Right ventricle myocardium superior (tissue), 1 donor: ENCODE measurements at places on chromosomes 5 and 9. TPM values are rescaled to one million over a fixed set of nuclear protein-coding genes. Genes with fewer than 3 reads are reported as not detected.

DNA sequence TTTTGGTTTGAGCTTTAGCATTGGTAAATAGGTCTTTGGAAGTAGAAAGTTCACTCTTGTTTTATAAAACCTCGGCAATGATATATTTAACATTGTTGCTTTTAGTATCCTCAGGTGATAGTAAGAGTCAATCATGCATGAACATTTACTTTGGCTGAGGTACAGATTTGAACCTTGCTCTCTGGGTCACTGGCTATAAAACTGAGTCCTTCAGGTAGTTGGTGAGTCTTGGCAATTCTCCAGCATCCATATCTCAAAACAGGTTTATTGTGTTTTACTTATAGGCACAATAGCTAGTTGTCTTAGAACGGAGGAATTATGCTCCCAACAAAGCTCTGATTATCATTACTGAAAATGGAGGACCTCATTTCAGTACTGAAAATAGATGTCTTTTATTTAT lies 75.1 kb downstream of the MAT2B start:
- no peak for DNase-seq

- peak; percentile 50 for DNase-seq
These were observed 1.1 kb upstream of the MAT2B start for GRCh38 chr5:163504079-163504931.

- DNase-seq, result no peak
These were observed 61.6 kb downstream of the FNBP1 start for GRCh38 chr9:129981180-129981907.

- no peak for DNase-seq
These were observed 28.3 kb upstream of the PAX5 start for GRCh38 chr9:37062336-37062735.

- no peak for DNase-seq
These were observed 289.7 kb downstream of the MRPS30 start for GRCh38 chr5:45098483-45098882.

DNA sequence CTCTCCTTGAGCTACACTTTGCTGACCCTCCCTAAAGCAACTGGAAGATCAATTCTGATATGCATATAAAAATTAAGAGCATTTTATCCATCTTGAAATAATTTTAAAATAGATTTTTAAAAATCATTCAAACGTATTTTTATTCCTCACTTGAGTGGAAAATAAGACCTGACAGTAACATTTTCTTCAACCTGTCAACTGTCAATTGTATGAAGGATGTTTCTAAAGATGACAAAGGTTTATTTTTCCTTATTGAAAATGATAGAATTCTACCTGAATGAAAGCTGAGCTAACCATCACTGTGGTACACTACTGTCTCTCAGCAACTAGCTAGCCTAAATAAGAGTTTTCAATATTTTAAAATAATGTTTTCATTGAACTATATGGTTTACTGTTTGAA lies 7.0 kb downstream of the EFNA5 start:
- DNase-seq, result no peak

- DNase-seq, result no peak
These were observed 23.2 kb downstream of the DNM1 start for GRCh38 chr9:128226412-128226801.

ZNF462 gene
- total RNA-seq, result 21.2 TPM

C7 gene
- total RNA-seq, result 272 TPM

RNF183 gene
- total RNA-seq, result not detected

CARTPT gene
- total RNA-seq, result not detected
